Activated CD4-positive, alpha-beta T cell treated with anti-CD3 and anti-CD28 coated beads, Interleukin-2, amount 50 U/mL, for 48 hours (primary cell): ENCODE measurements at places on chromosomes 13 and 19.

- no peak for DNase-seq
Observed at GRCh38 chr13:111511805-111512504, 191.5 kb downstream of the TEX29 start.

DNA sequence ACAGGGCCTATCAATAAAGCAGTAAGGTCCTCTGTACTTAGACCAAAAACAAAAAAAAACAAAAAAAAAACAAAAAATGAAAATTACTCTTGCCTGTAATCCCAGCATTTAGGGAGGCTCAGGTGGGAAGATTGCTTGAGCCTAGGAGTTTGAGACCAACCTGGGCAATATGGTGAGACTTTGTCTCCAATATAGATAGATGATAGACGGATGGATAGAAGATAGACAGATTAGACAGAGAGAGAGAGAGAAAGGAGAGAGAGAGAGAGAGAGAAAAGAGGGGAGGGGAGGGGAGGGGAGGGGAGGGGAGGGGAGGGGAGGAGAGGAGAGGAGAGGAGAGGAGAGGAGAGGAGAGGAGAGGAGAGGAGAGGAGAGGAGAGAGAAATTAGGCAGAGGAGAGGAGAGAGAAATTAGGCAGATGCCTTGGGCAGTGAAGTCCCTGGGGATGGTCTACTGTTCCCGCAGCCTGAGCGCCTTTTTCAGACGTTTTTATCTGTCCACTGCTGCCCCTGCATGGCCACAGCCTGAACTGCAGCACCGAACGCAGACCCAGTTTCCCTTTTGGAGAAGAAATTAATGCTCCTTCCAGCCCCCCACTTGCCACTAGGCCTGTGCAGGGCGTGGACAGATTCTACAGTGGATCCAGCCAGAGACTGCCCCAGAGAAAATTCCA is 9.8 kb upstream of the ZNF627 start:
- peak; percentile 86 for DNase-seq

GRCh38 chr19:32977280-32977679 is 5.2 kb downstream of the FAAP24 start:
- no peak for DNase-seq

DNA sequence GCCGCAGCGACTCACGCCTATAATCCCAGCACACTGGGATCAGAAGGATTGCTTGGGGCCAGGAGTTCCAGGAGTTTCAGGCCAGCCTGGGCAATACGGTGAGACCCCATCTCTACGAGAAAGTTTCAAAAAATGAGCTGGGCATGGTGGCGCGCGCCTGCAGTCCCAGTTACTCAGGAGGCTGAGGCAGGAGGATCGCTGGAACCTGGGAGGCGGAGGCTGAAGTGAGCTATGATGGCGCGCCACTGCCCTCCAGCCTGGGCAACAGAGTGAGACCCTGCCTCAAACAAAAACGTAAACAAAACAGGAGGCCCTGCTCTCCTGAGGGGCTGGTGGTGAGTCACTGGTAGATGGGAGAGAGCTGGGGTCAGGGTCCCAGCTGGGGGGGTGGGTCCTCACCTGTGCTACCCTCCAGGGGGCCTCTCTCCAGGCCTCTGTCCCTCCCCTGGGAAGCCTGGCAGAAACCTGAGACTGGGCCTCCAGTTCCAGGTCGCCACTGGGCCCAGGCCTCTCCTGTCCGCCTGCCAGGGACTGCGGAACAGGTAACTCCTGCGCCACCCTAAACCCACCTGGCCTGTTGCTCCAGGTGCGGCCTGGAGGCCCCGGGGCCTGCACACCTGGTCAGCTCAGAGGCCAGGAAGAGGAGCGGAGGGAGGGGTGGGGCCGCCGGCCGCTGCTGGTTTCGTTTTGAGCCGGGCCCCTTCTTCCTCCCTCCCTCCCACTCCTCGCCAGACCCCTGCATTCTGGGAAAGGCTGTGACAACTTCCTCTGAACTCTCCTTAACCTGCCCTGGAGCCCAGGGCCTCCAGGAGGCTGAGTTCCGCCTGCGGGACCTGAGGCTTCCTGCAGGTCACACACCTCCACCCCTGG is 17.2 kb upstream of the ZBTB7A start:
- no peak for DNase-seq
